ENCODE measurements at places on chromosomes 6 and 20.

DNA sequence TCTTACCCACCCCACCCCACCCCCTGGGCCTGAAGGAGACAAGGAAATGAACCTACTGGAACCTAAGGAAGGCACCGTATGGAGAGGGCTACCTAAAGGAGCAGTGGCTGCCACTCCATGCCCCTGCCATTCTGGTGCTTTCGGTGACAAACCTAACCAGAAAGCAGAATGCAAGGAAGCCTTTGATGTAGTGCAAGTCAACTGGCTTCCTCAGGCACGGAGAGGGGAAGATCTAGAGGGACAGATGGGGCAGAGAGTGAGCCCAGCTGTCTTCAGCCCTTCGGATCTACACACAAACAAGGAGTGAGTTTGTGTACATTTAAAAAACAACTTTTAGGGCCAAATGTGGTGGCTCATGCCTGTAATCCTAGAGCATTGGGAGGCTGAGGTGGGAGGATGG lies 39.5 kb downstream of the PPP1R16B start:
- no peak for DNase-seq

DNA sequence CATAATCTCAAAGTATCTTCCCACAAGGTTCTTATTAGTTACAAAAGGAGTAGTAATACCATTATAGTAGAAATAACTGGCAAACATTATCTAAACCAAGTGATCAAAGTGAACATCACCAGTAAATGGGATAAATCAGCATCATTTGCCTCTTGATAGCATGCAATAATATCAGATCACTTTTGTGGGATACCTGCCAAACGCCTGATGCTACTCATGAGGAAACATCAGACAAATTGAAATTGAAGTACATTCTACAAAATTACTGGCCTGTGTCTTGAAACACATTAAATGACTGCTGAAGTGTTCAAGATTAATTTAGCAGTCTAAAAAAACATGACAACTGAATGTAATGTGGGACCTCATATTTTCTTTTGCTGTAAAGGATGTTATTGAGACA lies 208.1 kb downstream of the TINAG start:
- DNase-seq, result no peak

- no peak for DNase-seq
Observed at GRCh38 chr20:45456632-45457031, 12.9 kb upstream of the WFDC2 start.

- DNase-seq, result no peak
Observed at GRCh38 chr6:161238500-161238899, 35.4 kb downstream of the AGPAT4 start.

DNA sequence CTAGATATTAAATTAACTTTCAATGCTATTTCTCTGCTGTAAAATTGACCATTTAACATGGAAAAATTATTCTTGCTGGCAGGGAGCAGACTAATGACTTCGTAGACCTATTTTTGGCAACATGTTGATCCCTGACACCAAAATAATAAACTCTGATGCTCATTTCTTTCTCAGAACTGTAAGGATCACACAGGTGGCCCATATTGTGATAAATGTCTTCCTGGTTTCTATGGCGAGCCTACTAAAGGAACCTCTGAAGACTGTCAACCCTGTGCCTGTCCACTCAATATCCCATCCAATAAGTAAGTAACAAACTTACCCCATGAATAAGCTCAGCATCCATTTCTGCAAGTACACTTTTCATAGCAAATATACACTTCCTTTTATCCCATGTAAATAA lies 387.5 kb downstream of the LAMA2 start:
- DNase-seq, result no peak

GRCh38 chr20:62133864-62134263 lies 9.3 kb downstream of the PSMA7 start:
- DNase-seq, result no peak

- DNase-seq, result no peak
Observed at GRCh38 chr6:168778201-168778600, 337.2 kb downstream of the SMOC2 start.

GRCh38 chr6:3355358-3356055 lies 96.8 kb downstream of the PSMG4 start:
- no peak for DNase-seq

- no peak for DNase-seq
Observed at GRCh38 chr20:61556673-61557072, 304.6 kb downstream of the CDH4 start.

DNA sequence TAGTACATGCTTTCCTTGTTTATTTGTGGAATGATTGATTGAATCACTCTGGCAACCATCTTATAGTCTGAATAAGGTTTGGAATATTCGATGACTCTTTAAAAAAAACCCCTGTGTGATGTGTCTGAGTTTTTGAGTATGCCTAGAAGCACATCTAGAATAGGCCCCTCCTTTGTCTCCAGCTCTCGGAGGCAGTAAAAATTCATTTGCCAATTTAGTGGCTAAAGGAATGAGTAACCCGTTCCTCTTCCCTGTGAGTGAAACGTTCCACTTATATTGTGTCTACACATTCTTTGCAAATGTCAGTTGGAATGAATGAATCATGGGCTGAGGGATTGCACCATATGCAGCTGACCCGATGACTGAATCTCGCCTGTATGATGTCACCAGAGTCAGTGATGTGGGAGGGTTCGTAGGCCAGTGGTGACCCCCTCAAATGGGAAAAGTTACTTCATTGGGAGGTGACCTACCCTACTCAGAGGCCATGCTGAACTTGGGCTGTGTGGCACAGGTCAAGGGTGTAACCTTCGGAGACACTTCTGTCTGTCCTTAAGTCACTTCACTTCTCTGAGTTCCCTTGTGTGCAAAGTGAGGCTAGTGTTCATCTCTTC lies 21.6 kb downstream of the MOCS3 start:
- no peak for DNase-seq

DNA sequence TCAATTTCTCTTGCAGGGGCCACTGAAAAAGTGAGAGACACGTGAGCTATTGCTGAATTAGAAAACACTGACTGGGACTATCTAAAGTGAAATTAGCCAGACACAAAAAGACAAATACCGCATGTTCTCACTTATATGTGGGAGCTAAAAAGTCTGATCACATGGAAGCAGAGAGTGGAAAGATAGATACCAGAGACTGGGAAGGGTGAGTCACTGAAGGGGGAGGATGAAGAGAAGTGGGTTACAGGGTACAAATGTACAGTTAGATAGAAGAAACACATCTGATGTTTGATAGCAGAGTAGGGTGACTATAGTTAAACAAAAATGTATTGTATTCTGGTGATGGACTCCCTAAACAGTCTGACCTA lies 13.4 kb downstream of the CST3 start:
- DNase-seq, result no peak

- DNase-seq, result no peak
Observed at GRCh38 chr20:50930976-50931305, 296 bp downstream of the ADNP start.

- no peak for DNase-seq
Observed at GRCh38 chr6:157841211-157841840, 18.3 kb downstream of the SNX9 start.

DNA sequence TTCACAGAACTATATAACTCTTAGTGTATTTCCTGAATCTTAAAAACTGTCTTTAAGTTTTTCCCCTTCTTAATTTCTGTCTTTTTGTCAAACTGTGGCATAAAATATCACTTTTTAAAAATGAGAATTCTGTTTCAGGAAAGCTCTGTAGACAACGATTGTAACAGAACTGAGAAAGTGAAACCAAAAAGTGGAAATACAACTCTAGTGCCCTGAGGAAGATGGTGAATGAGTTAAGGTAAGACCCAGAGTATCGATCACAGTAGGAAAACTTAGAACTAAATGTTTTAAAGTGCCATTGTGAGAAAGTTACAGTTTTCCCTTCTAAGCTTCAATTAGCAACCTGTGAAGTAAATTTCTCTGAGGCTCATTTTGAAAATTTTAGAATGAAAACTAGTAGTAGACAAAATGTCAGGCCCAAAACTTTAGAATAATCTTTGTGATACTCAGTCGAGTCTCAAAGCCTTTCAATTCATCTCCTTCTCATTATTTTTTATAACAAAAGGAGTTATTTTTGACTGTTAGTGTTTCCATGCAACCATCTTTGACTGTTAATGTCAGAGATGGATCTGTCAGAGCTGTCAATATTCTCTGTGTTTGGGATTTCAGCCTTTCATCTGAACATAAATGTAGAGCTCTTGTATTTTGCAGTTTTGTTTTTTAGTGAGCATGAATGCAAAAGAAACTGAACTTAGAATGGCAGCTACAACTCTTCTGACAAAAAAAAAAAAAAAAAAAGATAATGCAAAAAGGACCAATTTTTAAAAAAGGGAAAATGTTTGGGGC lies 19.0 kb upstream of the TRDN start:
- no peak for DNase-seq

DNA sequence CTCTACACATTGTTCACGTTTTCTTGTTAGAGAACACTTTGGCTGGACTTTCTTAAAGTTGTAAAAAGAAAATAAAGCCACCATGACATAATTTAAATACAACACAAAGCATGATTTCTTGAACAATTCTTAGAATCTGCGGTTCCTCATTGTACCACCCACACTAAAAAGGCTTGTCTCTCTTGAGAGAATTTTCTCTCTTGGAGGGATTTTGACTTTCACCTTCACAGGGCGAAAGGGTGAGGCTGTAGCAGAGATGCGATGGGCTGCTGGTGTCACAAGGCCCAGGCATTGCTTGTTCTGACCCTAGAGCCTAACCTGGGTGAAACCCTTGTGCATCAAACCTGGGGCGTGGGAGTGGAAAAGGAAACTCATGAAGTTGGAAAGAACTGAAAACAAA lies 122.7 kb upstream of the RIPOR2 start:
- no peak for DNase-seq

All from activated naive CD8-positive, alpha-beta T cell treated with anti-CD3 and anti-CD28 coated beads, Interleukin-2, amount 10 ng/mL, durations not matched to agents 7 days and 5 days (primary cell).